ENCODE measurements at places on chromosomes 12 and 14. TPM values are rescaled to one million over a fixed set of nuclear protein-coding genes. Genes with fewer than 3 reads are reported as not detected.

Gene DTX1
- 10.0 TPM for total RNA-seq

Gene OLR1
- not detected for total RNA-seq

DNA sequence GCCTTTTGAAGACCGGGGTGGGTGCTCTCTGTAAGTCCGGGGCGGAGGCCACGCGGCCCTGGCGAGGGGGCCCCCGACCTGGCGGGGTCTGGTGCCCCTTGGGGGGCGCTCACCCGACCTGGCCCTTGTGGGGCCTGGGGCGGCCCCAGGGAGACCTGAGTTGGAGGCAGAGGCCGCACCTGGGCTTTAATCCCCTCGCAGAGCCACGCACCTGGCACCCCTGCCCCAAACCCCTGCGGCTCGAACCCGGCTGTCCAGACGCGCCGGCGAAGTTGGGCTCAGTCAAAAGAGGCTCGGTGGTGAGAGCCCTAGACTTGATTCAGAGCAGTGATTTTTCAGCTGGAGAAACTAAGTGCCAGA is 267 bp downstream of the CFAP251 start:
- no peak for DNase-seq

DNA sequence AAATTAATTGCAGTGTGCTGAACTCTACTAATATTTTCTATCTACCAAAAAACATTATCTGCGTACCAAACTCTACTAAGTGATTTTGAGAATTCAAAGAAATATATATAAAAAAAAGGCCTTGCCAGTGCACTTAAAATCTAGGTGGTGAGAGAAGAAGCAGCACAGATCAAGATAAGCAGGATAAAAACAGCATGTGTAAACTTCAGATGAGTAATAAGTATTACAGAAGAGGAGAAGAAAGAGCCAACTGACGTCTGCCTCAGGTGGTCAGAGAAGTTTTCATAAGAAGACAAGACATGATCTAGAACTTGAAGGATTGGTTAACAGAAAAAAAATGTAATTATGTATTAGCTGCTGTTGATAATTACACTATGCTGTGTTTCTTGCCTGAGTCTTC is 166.4 kb downstream of the DUSP6 start:
- no peak for DNase-seq

- no peak for DNase-seq
These were observed 7.0 kb downstream of the ITGB7 start for GRCh38 chr12:53200107-53200457.
